ENCODE measurements at places on chromosomes 4 and X.

DNA sequence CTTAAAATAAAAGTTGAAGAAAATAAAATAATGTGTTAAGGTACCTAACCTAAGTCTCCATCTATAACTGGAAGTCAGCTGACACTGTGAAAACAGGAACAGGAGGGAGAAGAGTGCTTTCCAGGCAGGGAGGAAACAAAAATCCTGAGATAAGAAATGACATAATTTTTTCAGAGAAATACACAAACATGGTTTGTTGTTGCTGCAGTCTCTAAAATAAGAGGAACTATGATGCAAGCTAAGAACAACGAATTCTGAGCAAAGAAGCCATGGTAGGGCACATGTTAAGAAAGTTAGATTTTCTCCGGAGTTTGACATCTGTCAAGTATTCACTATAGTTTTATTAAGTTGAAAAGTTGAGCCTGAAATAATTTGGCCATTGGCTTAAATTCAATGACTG, 26.9 kb downstream of the PAPSS1 start:
- DNase-seq = no peak

GRCh38 chrX:386768-387575, at the start of gene PPP2R3B:
PPP2R3B (minus strand) TSS chrX:386907; CDS start chrX:386691, 216 bp downstream.
- peak; percentile 96 for DNase-seq

GRCh38 chrX:103688946-103689345, 2.4 kb upstream of the MORF4L2 start:
- DNase-seq = no peak

- DNase-seq = no peak
Observed at GRCh38 chr4:2761035-2761923, 5.1 kb upstream of the TNIP2 start.

- no peak for DNase-seq
Observed at GRCh38 chrX:45571453-45571852, 370.8 kb upstream of the DIPK2B start.

DNA sequence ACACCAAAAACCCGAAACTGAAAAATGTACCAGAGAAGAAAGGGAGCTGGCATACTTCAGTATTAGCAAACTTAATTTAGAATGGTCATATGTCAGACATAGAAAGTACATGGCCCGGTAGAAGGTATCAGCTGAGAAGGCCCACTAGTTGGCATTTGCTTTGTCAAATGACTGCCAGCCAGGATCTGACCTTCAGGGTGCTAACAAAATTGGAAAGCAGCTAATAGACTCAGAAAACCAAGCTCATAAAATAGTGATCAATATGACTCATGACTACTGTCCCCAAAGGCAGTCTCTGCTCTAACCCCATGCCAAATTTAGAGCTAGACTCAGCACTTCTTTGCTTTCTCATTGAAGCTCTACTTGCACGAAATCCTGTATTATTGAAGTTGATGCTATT, 342.7 kb downstream of the PDGFC start:
- DNase-seq = no peak

GRCh38 chrX:108341947-108342346, 96.3 kb downstream of the COL4A6 start:
- DNase-seq = no peak

DNA sequence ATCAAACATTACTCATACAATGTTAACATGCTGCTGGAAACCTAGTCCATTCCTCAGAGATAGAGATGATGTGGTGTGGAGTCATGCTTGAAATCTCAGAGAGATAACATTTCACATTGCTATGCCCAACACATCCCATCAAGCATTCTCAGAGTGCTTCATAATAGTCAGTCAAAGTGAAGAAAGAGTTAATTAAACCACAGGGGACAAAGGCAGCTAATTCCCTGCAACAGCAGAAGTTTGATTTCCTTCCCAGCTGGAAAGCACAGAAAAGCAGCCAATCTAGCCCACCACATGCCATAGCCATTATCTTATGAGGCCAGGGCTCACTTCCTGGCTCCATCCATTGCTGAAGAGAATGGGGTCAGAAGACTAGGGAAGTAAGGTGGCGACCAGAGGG, 8.9 kb downstream of the KDR start:
- DNase-seq = no peak

DNA sequence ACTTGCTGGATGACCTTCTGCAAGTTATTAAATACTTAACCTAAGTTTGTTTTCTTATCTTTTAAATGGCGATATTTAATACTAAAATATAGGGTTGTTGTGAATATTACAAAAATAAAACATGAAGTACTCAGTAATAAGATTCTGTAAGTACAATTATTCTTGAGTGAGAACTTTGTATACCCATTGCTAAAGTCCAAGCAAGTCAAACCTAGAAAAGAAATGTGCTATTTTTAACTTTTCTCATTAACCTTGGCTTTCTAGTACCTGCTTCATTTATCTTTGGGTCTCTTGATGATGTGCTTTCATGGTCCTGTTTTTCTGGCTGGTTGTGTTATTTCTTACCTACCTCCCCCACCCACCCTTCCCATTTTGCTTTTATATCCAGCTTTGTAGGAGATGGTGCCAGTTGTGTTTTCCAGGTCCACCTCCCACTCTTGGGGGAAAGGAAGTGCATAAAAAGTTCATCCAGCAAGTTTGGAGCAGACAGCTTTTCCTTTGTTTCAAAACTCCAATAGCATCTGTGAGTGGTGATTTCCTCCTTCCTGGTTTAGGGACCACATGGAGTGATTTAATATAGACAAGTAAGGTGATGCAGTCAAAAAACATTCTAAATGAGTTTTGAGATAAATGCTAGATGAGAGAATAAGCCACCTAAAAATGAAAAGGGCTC, 7.5 kb upstream of the CXCL8 start:
- DNase-seq = no peak

GRCh38 chr4:59175617-59176016, 2024.5 kb upstream of the ADGRL3 start:
- DNase-seq = no peak

DNA sequence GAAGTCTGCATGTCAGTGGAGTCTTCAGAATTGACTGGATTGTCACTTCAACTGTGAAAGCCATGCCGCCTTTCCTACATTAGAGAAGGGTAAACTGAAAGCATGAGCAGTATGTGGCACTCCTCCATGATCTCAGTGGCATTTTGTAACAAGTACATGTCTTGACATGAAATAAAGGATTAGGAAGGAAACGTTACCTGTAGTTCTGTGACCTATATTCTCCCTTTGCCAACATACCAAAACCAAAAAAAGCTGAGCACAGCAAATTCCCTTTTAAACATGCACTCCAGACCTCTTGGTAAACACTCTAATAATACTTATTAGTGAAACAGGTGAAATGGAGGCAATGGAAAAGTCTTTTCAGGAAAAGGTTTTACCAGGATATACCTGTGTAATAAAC, 344.2 kb downstream of the GRIA2 start:
- no peak for DNase-seq

DNA sequence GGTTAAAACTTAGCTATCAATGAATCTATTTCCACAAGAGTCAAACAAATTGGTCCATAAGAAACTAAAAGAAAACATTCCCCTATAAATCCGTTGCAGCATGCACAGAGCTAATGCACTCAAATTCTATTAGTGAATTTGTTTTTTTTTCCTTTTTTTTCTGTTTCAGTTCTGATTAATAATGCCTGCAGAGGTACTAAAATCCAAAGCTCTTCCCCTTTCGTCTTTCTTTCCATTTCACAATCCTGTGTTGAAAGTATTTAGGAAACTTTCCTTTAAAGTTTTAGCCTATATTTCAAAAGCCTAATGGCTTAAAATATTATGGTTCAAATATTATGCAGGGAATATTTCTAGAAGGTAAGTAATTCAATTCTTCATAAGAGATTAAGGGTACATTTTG, 45.9 kb upstream of the VEGFD start:
- no peak for DNase-seq

DNA sequence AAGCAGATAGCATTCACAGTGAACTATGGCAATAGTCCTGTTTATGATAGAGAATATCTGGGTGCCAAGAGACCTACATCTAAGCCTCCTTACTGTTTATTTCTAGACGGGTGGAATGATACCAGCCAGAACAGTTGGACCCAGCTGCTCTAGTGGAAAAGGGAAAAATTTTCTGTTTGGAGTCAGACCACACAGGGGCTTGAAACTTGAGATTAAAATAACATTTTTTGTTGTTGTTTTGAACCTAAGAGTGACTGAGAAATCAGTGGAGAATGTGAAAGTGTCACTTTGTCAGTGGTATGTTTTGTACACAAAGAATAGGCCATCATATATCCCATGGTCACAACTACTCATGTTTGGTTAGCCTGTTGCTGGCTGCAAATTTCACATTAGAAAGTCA, 105.7 kb downstream of the AGTR2 start:
- no peak for DNase-seq

DNA sequence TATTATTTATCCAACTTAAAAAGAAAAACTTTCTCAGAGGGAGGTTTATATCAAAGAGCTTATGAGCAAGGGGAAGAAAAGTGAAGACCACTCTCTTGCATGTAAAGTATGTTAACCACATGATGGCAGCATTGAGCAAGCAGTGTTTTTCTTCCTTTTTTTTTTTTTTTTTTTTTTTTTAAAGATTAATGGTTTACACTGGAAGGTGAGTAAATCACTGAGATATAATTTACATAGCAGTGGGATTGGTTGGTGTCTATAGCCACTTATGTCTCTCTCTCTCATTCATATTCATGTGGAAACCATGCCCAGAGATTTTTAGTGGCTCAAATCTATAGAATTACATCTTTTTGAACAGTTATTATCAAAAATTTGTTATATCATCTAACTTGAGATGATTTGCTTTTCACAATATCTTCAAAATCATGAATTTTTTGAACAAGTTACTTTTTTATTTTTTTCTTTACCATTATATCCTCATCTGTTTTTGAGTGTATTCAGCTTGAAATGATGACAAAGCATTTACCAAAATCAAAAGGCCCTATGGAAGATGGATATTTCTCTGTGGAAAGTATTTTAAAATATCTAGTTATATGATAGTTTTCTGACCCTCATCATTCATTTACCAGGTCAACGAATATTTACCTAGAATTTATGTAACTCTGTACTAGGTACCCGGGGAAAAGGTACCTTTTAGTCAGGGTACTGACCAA, 31.6 kb downstream of the MTHFD2L start:
- DNase-seq = no peak

GRCh38 chrX:72094894-72095293, 36.8 kb downstream of the RTL5 start:
- peak; percentile 13 for DNase-seq

GRCh38 chr4:24470666-24471485, 113.5 kb downstream of the DHX15 start:
- DNase-seq = no peak

DNA sequence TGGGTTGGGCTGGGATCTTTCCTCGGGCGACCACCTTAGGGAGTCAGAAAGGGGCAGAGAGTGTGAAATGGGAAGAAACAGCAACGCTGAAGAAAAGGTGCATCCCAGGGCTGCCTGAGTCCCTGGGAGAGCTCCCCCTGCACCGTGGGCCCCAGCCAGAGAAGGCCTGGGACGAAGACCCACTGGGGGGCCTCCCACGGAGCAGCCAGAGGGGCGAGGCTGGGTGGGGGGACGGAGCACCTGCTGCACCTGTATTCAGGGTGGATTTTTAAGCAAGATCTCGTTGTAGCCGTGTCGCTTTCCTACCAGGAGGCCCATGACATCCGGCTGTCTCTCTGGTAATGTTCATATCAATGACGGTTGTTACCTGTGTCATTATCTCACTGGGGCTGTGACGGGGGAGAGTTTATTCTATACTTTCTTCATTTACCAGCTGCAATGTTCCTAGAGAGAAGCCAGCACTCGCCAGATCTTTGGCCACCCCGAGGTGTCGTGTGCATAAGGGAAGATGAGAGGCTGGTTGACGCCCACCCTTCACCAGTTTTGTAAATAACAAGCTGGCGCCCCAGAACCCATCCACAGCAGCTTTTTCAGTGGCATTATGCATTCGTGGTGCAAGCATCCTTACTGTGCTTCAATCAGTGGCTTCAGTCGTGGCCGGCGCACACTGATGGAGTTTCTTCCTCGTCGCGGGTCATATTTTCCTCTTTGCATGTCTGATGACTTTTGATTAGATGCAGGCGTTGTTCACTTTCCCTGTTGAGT, 5.6 kb upstream of the PCGF3 start:
- DNase-seq = no peak

DNA sequence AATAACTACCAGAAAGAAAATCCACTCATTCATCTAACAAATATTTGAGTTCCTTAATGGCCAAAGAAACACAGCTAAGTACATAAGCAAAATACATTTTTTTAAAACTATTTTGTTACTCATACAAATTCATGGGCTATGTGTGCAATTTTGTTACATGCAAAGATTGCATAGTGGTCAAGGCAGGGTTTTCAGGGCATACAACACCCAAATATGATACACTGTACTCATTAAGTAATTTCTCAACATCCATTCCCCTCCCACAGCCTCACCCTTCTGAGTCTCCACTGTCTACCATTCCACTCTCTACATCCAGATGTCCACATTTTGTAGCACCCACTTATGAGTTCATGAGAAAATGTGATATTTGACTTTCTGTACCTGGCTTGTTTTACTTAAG, 58.2 kb downstream of the BRWD3 start:
- no peak for DNase-seq

GRCh38 chr4:67712000-67712625, 11.2 kb upstream of the UBA6 start:
- DNase-seq = no peak

- no peak for DNase-seq
Observed at GRCh38 chrX:13051529-13052172, 7.2 kb upstream of the FAM9C start.

- no peak for DNase-seq
Observed at GRCh38 chr4:21512353-21512752, 436.2 kb downstream of the KCNIP4 start.

GRCh38 chr4:168516841-168517240, 20.0 kb downstream of the PALLD start:
- no peak for DNase-seq

DNA sequence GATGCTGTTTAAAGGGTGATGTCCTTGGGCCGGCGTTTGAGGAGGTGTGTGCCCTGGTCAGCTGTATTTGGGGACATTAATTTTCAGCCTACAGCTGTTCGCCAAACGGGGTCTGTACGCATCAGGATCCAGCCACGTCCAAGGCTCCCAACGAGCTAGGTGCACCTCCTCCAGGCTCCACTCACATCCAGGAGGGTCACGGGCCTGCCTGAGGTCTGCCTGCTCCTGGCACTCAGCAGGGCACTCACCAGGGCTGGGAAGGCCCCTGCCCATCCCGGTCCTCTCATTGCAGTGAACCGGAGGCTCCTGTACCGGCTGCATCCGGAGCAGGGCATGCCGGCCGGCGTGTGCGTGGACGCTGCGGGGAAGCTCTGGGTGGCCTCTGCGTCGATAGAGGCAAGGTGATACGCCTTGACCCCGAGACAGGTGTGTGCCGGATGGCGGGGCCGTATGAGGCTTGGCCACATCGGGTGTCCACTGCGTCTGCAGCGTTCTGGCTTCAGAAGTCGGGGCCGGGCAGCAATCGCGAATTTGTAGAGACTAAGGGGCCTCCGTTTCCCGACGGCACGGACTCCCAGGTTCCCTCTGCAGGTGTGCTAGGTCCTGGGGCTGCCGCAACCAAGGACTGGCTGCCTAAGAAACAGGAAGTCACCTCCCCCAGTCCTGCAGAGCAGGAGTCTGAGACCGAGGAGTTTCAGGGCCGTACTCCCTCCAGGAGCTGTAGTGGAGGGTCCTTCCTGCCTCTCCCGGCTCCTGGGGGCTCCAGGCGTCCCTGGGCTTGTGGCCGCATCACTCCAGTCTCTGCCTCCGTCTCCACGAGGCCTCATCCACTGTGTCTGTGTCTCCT, 27.5 kb upstream of the PLCXD1 start:
- no peak for DNase-seq

GRCh38 chr4:36282503-36283030, 1.2 kb downstream of the DTHD1 start:
- no peak for DNase-seq

GRCh38 chr4:183071222-183071621, 27.8 kb upstream of the WWC2 start:
- no peak for DNase-seq

- no peak for DNase-seq
Observed at GRCh38 chrX:71053217-71053621, 14.9 kb downstream of the SNX12 start.
